Activated gamma-delta T cell (primary cell): ENCODE measurements at places on chromosomes 16 and 17.

GRCh38 chr16:28863929-28864793, 518 bp downstream of the SH2B1 start:
- DNase-seq, result no peak

GRCh38 chr17:4719684-4720221, 9.3 kb downstream of the ARRB2 start:
- DNase-seq, result no peak

GRCh38 chr16:66842765-66843164, 1.4 kb upstream of the CA7 start:
- DNase-seq, result no peak

DNA sequence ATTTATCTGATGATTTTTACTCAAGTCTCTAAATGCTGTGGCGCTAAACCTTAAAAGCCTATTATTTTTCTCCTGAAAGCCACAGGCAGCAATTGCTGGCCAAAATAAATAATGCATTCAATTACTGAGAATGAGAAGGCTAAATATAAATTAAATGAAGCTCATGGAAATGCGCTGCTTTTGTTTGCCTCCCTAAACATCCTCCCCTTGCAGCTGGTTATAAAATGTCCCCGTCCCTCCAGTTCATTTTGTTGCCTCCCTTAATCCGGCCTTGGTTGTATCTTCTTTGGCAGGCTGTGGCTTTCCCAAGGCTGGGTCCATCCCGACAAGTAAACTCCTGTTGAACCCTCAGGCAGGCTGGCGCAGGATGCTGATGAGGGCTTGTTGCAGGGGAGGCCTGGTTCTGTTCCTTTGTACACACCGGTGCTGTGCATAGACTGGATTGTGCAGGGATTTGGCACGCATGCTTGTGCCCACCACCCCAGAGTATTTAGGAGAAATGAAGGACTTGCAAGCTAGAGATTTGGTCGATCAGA, 62.7 kb downstream of the KNOP1 start:
- DNase-seq, result no peak

GRCh38 chr17:68740555-68741447, 139.6 kb upstream of the FAM20A start:
- no peak for DNase-seq

DNA sequence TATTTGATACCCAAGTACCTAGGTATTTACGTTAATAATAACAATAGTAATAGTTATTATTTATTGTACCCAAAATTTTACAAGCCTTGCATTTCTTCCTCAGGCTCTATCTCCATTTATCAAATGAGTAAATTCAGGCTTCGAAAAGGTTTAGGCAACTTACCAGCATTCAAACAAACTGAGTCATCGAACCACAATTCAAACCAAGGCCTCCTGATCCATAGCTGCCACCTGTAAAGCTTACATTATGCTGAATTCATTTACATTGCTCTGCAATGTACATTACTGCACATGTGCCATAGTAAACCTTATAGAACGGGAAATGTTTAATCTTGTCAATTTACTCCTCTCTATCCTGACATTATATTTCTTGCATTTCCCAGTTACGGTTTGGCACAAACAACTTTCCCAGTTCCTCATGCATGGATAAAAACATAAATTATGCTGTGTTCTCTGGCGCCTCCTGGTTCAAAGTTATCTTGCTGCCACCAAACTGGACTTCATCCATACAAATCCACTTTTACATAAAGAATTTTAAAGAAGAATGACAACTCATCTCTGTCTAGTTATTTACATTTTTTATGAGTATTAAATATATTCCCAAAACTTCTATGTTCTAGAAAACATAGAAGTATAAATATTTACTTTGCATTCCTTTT, 360.6 kb upstream of the SOX9 start:
- DNase-seq, result no peak

DNA sequence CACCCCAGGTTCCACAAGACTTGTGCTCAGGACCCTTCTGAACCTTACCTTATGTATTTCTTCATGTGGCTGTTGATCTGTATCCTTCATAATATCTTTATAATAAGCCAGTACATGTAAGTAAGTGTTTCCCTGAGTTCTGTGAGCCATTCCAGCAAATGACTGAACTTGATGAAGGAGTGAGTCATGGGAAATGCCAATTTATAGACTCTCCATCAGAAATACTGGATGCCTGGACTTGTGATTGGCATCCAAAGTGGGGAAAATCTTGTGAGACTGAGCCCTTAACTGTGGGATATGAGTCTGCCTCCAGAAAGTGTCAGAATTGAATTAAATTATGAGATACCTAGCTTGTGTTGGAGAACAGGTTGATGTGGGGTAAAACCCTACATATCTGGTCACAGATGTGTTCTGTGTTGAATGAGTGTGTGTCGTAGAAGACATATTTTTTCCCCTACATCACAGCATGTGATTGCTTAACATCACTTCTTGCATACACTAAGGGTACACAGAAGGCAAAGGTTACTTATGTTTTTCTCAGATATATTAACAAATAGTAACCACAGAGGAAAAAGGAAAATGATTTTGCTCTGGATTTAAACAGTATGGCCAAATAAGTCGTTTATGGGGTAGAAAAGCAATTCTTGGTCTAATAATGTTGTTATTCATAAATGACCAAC, 70.2 kb upstream of the NETO2 start:
- no peak for DNase-seq

GRCh38 chr17:75783803-75784472, 668 bp upstream of the UNK start:
- no peak for DNase-seq

- no peak for DNase-seq
These were observed 1362.0 kb downstream of the CDH8 start for GRCh38 chr16:60674241-60674640.

DNA sequence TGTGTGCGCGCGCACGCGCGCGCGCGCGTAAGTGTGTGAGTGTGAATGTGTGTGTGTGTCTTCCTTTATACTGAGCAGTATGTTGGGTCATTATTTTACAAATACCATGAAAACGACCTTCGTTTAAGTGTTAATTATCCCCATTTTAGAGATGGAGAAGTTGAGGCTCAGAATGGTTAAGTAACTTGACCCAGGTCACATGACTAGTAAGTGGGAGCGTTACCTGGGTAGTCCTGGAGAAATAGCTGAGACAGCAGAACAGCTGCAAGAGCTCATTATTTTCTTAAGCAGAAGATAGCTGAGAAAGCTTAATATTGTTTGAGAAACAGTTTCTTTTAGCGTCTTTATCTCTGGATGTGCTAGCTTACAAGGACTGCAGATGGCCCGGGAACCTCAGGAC, 78.8 kb downstream of the IRX3 start:
- DNase-seq, result no peak

DNA sequence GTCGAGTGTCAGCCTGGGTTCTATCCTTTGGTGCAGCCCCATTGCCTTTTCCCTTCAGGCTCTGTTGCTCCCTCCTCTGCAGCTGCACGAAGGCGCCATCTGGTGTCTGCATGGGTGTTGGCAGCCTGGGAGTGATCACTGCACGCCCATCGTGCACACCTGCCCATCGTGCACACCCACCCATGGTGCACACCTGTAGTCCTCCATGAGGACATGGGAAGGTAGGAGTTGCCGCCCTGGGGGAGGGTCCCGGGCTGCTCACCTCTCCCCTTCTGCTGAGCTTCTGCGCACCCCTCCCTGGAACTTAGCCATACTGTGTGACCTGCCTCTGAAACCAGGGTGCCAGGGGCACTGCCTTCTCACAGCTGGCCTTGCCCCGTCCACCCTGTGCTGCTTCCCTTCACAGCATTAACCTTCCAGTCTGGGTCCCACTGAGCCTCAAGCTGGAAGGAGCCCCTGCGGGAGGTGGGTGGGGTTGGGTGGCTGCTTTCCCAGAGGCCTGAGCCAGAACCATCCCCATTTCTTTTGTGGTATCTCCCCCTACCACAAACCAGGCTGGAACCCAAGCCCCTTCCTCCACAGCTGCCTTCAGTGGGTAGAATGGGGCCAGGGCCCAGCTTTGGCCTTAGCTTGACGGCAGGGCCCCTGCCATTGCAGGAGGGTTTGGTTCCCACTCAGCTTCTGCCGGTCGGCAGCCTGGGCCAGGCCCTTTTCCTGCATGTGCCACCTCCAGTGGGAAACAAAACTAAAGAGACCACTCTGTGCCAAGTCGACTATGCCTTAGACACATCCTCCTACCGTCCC, 2.9 kb downstream of the CTRL start:
- DNase-seq, result no peak

DNA sequence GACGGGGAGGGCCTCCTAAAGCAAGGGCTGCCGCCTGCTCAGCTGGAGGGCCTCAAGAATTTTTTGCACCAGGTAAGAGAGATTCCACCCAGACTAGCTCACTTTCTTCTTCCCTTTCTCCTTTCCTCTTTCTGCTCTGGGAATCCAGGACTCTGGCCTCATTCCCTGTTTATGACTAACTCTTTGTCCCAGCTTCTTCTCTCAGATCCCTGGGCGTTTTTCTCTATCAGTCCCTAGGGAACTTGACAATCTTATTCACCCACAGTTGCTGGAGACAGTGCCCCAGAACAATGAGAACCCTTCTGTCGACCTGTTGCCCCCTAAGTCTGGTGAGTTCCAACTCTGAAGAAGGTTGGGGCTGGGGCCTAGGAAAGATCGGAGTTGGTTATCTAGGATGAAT, 15.6 kb downstream of the CNTROB start:
- DNase-seq, result no peak

DNA sequence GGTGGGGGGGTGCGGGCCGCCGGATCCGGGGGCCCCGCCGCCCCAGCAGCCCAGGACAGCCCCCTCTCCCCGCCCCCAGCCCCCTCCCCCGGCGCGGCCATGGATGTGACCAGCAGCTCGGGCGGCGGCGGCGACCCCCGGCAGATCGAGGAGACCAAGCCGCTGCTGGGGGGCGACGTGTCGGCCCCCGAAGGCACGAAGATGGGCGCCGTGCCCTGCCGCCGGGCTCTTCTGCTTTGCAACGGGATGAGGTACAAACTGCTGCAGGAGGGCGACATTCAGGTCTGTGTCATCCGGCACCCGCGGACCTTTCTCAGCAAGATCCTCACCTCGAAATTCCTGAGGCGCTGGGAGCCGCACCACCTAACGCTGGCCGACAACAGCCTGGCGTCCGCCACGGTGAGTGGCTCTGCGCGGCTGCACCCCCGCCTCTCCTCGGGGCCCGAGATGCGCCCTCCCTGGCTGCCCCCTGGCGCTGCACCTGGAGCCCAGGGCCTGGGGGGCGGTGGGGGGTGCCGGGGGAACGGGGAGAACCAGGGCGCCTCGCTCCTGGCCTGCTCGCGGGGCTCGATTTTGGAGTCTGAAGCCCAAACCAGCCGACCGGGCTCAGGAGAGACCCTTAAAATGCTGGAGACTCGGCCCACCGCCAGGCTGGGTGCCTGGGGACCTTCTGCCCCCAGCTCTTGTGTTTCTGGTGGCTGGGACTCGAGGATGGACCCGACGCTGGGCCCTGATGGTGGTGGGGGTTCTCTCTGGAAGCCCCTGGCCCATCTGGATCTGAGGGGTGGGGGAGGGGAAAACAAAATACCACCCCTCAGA, 744 bp downstream of the CMIP start:
- peak; percentile 26 for DNase-seq

GRCh38 chr16:79786389-79786788, 185.9 kb upstream of the MAF start:
- no peak for DNase-seq

DNA sequence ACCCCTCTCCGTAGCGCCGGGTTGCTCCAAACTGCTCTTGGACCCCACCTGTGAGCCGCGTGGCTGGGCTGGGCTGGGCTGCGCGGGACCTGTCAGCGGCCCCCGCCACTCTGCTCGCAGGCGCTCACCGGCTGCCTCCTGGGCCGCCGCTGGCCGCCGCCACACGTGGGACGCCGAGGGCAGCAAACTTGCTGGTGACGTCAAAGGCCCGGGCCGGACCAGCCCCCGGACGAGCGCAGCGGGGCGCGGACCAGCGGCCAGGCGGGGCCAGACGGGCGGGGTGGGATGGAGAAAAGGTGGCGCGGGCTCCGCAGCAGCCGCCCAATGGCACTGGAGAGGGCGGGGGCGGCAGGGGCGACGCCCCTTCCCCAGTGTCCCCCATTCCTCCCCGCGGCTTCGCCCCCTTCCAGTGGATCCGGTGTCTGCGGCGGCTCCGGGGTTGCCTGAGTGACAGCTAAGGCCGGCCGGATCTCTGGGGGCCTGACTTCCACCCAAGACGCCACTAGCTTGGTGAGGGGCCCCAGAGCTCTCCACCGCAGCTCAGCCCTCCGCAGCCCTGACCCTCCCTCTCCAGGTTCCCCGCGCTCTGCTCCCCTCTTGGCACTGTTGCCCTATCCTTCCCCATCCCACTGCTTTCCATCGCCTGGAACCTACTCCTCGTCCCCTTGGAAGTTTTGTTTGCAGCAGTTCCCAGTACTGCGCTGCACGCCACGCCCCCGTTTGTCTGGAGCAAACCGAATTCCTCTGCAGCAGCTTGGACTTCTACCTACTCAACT, at the start of gene HS3ST3A1:
TSS of gene HS3ST3A1 (minus strand) at position 154 of the 776 bp plus-strand sequence. CDS start 800 bp downstream, outside the sequence.
- DNase-seq, result no peak

DNA sequence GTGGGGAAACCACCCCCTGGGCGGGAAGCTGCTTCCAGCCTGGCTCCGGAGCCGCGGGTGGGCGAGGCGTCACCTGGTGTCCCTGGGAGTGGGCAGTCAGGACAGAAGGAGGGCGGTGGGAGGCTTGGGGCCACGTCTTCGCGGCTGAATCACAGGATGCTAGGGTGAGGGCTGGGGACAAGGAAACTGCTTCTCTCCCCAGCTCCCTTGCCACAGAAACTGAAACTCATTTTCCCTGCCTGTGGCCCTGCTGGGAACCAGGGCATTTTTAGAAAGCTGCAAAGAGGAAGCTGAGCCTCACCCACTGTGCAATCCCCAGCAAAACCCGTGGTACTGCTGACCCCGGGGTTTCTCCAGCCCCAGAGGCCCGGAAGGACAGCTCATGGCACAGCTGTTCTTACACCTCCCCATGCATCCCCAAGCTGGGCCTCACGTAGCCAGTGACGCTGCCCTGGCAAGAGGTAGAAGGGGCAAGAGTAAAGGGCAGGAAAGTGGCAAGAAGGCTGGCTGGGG, 8.2 kb downstream of the RHBDF2 start:
- DNase-seq, result peak; percentile 23

DNA sequence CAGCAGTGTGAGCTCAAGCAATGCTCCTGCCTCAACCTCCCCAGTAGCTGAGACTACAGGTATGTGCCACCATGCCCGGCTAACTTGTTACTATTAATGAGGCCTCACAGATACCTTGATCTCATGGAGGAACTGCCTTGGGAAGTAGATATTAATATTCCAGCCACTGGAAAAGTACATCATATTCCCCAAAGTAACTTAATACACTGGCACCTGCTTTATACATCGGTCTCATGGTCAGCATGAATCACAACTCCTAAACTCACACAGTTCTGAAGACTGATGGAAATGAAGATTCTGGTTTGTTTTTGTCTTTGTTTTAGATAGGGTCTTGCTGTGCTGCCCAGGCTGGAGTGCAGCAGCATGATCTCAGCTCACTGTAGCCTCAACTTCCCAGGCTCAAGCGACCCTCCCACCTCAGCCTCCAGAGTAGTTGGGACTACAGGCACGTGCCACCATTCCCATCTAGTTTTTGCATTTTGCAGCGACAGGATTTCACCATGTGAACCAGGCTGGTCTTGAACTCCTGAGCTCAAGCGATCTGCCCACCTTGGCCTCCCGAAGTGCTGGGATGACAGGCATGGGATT, 28.2 kb downstream of the ADCY9 start:
- DNase-seq, result no peak
